Activated CD4-positive, alpha-beta memory T cell treated with anti-CD3 and anti-CD28 coated beads for 36 hours (primary cell): ENCODE measurements at places on chromosomes 6 and 20.
A peak's percentile ranks its signal among the peaks of the same experiment; 100 is the strongest.

DNA sequence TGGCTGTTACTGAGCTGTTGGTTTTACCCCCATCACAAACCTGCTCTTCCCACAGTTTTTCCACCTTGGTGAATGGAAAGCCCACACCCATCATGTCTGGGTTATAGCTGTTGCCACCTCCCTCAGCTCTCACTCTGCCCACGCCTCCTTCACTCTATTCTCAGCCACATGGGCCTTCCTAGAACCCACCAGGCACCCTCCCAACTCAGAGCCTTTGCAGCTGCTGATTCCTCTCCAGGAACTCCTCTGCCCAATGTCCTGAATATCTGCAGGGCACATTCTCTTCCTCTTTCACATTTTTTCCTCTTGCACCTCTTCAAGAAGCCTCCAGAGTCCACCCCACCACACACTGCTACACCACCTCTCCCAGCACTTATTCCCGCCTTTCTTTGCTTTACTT lies 177.4 kb downstream of the TBXT start:
- no peak for DNase-seq

DNA sequence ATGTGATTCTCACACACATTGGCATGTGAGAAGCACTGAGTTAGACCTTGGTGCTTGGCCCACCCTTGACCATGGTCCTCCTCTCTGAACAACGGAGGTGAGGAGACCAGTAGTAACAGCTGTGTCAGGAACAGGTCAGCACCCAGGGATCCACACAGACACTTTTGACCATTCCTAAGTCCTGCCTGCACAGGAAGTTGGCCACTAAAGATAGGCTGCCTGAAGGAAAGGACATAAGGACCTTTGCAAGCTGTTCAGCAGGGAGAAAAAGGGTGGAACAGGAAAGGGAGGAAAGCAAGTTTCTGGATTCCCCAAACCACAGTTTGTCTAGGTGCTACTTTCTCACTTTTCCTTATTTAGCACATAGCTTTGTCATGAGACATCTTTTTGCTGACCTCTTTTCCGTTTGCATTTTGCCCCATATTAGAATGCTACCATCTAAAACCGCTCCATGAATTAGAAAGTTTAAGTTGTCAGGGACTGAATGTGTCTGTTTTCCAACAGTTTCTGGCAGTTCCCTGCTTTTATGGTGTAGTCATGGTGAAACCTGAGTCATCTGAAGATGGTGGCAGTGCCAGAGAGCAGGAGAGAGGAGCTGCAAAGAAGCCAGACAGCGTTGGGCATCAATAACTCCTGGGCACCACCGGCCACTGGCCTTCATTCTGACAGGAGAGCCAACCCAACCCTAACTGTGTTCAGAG lies 1.1 kb upstream of the CD109 start:
- DNase-seq = peak; percentile 21

DNA sequence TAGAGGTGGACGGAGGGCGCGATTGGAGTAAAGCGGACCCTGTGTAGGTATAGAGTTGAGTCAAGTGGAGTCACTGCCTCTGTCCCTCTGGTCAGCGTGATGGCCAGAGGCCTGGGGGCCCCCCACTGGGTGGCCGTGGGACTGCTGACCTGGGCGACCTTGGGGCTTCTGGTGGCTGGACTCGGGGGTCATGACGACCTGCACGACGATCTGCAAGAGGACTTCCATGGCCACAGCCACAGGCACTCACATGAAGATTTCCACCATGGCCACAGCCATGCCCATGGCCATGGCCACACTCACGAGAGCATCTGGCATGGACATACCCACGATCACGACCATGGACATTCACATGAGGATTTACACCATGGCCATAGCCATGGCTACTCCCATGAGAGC lies 479 bp downstream of the SLC39A7 start:
- no peak for DNase-seq

DNA sequence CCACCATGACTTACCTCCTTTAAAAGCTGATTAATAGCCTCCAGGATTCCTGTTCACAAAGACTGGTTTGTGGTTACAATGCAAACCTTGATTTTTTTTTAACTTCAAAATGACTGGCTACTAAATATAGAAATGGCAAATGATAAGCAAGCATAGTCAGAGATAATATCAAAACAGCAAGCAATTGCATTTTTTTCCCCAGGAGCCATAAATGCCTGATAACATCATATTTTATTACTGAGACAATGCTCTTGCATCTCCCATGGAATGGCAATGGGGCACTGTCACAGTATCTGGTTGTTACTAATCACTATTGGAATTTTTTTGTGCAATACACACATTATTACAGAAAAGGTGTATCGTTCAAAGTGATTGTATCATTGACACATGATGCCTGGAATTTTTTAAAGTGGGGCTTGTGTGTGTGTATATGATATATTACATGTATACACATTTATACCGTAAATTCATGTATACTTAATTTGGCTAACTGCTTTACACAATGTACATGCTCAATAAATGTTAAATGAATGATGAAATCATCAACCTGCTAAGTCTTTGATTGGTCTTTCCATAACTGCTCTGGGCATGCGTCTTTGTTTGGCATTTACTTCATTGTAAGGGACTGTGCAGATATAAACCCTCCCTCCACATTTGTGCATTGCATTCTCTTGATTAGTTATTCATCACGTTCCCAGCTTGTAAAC lies 980 bp upstream of the SALL4 start:
- no peak for DNase-seq

DNA sequence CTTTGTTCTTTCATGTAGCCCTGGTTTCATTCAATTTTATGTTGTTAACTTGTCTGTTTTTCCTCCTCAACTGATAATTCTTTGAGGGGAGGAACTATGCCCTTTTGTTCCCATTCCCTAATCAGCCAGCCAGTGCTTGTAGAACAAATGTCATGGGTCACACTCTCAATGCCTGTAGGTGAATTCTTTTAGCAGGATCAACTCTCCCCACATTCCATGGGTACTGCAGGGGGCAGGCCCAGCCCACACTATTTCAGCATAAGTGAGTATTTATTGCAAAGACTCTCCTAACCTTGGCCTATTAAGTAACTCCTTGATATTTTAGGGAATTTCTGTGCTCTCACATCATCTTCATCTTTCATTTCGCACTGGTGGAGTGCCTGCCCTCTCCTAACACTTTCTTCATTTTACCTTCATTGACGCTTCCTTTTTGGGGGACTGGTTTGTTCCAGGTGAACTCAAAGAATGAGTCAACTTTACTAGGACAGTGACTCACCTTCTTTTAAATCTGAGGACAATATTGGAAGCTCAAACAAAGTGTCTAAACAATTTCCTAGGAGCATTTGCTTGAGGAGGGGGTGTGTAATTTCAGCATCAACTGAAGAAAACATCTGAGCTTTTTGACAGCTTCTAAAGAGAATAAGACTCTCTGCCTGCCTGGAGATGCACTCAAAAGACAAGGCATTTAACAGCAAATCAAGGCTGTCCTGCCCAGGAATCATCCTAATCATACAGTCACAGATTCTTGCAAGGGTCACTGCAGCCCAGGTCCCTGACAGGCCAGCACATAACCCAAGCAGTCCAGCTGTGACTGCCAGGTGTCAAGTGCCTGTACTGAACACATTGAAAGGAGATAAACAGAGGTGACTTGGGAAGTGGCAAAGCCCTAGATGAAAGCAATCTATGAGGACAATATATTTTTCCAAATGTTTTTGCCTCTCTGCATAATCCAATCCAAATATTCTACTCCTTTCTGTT lies 263.9 kb upstream of the PRND start:
- no peak for DNase-seq

DNA sequence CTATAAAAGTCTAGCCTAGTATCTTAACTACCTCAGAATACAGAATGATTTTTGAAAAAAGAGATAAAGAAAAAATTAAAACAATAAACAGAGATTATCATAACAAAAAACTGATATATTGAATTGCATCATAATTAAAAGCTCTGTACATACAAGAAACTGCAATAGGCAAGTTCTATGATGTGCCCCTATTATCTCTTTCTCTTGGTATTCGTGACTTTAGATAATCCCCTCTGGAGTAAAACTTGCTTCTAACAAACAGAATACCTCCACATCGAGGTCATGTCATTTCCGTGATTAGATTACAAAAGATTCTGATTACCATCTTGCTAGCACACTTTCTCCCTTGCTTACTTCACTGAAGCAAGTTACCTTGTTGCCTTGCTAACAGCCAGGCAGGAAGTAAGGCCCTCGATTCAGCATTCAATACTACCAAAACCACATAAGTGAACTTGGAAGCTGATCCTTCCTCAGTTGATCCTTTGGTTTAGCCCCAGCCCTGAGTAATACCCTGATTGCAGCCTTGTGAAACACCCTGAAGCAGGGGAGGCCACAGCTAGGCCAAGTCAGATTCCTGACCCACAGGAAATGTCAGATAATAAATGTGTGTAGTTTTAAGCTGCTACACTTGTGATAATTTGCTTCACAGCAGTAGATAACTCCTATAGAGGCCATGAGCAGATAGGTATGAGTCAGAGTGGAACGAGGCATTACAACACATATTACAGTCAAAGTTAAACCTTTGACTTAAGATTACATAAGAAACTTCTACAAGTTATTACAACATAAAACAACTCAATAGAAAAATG lies 53.7 kb upstream of the TMX4 start:
- DNase-seq = peak; percentile 11

GRCh38 chr6:136180704-136181511 lies 69.2 kb downstream of the MTFR2 start:
- DNase-seq = no peak

DNA sequence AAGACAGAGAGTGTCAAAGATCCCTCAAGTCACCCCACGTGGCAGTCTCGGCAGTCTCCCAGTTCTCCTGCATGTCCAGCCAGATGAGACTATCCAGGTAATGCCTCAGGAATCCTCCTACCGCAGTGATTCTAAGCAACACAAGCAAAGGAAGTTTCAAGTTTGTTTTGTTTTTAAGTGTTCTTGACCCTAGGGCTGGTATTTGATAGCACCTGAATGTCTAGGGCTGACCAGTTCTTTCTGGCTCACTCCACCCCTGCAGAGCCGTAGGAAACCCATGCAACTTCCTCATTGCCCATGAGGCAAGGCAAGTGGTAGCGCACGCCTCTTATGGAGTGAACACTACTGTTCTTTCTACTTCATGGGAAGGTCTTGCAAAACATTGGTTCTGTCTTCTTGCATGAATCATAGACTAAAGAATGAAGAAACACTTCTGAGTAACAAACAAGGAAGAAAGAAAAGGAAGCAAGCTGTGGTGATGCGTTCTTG lies 24.8 kb upstream of the FOXQ1 start:
- no peak for DNase-seq

DNA sequence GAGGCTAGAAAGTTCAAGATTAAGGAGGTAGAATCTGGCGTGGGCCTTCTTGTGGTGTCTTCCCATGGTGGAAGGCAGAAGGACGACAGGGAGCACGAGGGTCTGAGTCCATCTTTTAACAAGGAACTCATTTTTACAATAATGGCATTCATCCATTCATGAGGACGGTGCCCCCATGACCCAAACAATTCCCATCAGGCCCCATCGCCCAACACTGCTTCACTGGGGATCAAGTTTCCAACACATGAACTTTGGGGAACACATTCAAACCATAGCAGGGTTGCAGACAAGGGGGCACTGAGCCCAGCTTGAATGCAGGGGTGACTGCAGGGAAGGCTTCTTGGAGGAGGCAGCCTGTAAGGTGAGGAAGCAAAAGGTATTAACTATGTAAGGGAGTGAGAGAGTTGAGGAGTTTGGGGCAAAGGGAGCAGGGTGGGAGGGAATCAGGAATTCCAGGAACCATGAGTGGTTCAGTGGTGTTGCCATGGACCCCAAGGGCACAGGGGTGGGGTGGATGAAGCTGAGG lies 5.5 kb downstream of the RAB44 start:
- no peak for DNase-seq

GRCh38 chr6:166541876-166542579 lies 44.5 kb downstream of the RAMACL start:
- peak; percentile 20 for DNase-seq

DNA sequence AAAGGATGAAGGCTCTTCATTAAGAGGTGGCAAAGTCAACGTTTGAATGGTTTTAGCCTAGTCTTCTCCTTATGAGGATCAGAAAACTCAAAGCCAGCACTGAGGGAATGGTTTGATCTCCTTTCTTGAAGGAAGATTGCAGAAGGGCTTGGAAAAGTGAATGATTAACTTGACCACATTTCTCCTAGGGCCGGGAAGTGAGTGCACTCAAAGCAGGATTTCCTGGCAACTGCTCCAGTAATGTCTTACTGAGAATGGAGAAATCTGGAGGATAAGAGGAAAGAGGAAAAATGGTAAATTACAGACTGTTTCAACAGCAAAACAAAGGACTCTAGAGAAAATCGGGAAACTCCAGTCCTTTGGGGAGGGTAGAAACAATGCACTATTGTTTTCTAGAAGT lies 189.0 kb upstream of the FOXA2 start:
- DNase-seq = no peak

DNA sequence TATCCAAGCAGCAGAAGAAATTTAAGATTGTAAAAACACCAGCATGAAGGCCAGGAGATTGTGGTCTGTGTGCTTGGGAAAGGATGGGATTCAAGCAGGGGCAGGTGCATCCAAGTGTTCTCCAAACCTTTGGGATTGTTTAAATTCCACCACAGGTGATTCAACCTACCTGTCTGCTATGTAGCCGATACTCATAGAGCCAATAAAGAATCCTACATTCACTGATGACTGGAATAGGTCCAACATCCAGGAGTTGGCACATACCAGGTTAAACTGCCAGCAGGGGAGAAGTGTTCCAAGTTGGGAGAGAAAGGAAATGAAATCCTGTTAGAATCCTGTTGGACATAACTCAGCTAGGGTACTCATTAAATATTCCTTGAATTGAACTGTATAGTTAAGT lies 2.2 kb downstream of the SLC22A2 start:
- DNase-seq = no peak

GRCh38 chr6:131854803-131855202 lies 47.0 kb downstream of the ENPP1 start:
- no peak for DNase-seq

GRCh38 chr6:5656226-5656625 lies 350.5 kb downstream of the NRN1 start:
- DNase-seq = no peak

DNA sequence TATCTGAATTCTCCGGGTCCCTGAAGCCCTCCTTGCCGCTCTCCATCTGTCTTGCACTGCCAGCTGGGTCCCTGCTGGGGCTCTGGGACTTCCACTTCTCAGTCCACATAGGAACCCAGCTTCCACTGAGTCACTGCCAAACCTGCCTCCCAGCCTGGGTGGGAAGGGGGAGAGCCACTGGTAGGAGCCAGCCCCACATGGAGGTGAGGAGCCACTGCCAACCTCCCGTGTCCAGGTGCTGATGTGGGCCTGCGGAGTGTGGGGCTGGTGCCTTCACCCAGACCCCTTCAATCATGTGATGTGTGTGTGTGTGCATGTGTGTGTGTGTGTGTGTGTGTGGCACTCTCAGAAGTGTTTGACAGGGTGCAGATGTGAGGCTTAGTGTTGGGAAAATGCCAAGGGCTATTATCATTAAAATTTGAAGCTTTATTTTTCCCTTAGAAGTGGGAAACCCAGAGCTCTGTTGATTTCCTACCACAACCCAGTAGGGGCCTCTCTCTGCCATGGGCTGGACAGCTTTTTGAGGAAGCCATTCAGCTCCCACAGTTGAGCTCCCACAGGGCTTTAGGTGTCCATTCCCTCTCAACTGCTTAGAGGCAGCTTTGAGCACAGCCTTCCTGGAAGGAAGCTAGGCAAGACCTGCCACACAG lies 9.3 kb upstream of the SGK2 start:
- DNase-seq = no peak

- DNase-seq = no peak
Observed at GRCh38 chr6:150667977-150668716, 68.5 kb downstream of the PLEKHG1 start.

GRCh38 chr20:64040231-64041039 lies 4.5 kb downstream of the C20orf204 start:
- DNase-seq = no peak

- DNase-seq = no peak
Observed at GRCh38 chr20:45100563-45101245, at the start of gene KCNS1. TSS of gene KCNS1 (minus strand) at chr20:45101127. CDS start at chr20:45099236, 1,891 bp downstream.
